ENCODE measurements at places on chromosomes 12 and 14.

DNA sequence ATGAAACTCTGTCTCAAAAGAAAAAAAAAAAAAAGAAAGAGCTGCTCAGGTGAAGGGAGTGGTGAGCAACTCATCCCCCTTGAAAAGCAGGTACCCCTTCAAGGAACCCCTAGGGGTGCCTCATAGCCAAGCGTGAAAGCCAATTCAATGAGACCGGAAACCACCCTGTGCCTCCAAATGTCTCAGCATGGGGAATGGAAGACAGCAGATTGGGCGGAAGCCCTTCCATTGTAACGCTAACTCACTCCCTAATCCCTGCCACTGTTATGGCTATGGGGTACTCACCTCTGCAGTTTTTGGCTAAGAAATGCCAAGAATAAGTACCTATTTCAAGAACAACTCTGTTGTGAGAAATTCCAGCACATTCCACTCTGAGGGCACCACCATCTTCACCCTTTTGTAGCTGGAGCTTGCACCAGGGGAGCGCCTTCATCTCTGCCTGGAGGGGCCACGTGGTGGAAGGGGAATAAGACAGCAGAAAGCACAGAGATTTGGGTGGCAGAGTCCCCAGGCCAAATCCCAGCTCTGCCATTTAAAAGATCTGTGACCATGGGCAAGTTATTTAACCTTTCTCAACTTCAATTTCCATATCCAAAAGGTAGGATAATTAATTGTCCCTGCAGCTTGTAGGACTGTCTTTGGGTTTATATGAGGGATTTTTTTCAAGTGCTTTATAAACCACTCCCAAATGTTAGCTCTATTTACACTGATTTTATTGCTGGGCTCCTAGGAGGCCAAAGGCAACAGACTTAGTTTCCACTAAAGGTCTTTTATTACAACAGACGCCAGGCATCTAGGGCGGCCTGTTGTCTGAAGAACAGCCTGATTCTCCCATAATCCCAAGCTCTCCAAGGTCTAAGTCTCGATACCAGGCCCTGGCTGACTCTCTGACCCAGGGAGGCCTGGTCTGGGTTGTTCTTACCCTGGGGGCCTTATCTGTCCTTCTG lies 63.9 kb downstream of the ITPK1 start:
- no peak for DNase-seq

DNA sequence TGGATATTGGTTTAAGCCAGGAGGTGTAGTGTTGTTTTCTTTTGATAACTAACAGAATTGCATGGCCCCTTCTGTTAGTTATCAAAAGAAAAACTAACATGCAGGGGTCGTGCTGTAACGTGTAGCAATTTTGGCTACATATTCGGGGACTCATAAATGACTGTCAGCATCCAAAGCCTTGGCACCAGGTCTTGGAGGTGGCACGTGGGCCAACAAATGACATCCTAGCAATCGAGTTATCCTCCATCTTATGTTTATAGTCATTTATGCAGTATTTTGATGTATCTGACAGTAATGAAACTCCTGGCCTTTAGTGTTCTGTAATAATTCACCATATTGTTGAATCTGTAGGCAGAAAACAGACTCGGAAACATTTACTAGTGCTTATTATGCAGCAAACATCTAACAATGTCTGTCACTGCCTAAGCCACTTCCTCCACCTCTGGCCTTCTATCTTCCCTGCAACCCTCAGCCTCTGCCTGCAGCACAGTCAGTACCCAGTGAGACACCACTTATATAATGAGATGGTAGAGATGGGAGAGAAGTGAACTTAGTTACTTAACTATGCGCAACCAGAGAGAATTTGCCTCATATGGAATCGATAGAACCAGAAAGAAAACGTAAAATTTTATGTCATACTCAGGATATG lies 184.6 kb downstream of the AEBP2 start:
- DNase-seq, result no peak

- DNase-seq, result no peak
These were observed 12.2 kb downstream of the TEP1 start for GRCh38 chr14:20400965-20401593.

GRCh38 chr12:122099280-122099749 lies 20.8 kb downstream of the MLXIP start:
- no peak for DNase-seq

GRCh38 chr12:121620333-121620891 lies 5.9 kb upstream of the ORAI1 start:
- no peak for DNase-seq

GRCh38 chr14:51792809-51793208 lies 67.6 kb upstream of the GNG2 start:
- DNase-seq, result no peak

DNA sequence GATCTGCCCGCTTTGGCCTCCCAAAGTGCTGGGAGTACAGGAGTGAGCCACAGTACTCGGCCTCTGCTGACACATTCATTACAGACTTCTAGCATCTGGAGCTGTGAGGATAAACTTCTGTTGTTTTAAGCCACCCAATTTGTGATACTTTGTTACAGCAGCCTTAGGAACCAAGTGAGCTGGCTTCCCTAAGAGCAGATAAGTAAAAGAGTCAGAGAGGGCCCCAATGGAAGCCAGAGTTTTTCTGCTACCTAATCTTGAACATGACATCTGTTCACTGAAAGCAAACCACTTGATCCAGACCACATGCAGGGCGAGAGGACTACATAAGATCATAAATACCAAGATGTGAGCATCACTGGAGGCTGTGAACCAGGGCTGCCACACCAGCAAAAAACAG lies 3.7 kb upstream of the MAPKAPK5 start:
- DNase-seq, result no peak

GRCh38 chr14:42994051-42994736 lies 1387.5 kb downstream of the LRFN5 start:
- DNase-seq, result no peak

- DNase-seq, result no peak
These were observed 232.4 kb downstream of the RGS6 start for GRCh38 chr14:72164420-72165228.

GRCh38 chr12:131375261-131375971 lies 335.5 kb upstream of the SFSWAP start:
- no peak for DNase-seq

- DNase-seq, result no peak
These were observed 21.1 kb upstream of the KCNA5 start for GRCh38 chr12:5022465-5023061.

DNA sequence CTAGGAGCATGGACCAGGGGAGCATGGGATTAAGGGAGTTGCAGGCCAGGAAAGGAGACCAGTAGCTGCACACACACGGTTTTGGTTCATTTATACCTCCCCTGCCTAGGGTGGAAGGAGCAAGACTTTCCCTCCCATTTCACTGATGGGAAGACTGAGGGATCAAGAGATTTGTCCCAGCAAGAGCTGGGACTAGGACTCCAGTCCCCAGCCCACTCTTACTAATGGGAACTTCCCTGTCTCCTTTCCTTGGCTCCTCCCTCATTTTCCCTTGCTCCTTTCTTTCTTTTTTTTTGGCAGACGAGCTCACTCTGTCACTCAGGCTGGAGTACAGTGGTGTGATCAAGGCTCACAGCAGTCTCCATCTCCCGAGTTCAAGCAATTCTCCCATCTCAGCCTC lies 13.0 kb downstream of the SCNN1A start:
- DNase-seq, result no peak

DNA sequence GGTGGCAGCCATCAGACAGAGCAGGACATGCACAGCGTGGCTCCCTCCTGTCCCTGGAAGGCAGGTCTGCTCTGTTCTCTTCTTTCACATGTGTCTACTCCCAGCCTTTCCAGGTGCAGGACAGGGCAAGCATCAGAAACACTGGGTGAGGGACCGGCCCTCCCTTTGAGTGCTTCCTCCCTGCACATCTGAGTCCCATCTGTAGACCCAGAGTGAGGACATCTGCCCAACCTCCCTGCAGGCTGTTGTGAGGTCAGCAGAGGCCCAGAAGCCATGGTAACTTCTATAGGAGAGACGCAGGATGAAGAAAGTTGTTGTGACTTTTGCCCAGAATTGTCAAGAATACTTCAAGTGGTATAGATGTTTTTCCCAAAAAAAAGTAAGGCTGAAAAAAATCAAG lies 282.7 kb downstream of the CACNA1C start:
- DNase-seq, result no peak

GRCh38 chr14:75252254-75252837 lies 26.3 kb upstream of the FOS start:
- DNase-seq, result no peak

GRCh38 chr14:32085845-32086383 lies 8.8 kb downstream of the ARHGAP5 start:
- no peak for DNase-seq

- DNase-seq, result no peak
These were observed 66.7 kb downstream of the SMOC1 start for GRCh38 chr14:69945912-69946311.

DNA sequence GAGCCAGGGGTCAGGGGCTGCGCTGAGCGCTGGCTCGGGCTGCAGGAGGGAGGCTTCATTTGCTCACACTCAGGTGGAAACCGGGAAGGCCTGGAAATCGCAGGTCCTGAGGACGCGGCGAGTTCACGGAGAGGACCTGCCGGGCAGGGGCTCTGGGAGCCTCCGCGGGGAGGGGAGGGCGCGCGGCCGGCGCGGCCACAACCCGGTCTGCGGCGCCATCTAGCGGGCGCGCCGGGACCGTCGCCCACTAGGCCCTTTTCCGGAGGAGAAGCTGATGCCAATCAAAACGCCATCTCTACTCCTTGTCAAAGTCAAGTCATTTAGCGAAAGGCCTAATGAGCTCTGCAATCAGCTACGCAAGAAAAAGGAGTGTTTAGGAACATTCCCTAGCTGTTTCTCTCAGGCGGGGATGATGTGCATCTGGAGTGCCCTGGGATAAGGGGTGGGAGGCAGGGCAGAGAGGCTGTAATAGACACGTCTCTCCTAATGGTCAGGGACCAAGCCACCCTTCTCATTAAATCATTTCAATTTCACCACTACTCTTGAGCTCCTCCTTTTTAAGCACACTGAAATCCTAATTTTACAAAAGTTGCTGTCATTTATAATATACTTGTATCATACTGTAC lies 885.8 kb upstream of the TMEM132C start:
- DNase-seq, result no peak

DNA sequence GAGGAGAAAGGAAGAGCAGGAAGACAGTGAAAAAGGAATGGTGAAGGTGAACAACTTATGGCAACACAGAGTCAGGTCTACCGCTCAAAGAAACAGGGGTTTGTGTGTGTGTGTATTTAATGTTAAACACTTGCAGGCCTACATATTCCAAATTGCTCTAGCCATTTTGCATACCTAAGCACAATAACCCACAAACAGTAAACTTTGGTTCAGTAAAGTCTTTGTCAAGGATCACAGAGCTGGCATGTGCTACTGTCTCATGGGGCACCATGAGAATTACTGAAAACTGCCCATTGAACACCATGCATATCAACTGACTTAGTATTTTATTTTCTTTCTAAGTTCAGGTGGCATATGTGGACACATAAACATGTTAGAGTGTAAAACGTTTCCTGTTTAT lies 163.6 kb downstream of the MDGA2 start:
- no peak for DNase-seq

DNA sequence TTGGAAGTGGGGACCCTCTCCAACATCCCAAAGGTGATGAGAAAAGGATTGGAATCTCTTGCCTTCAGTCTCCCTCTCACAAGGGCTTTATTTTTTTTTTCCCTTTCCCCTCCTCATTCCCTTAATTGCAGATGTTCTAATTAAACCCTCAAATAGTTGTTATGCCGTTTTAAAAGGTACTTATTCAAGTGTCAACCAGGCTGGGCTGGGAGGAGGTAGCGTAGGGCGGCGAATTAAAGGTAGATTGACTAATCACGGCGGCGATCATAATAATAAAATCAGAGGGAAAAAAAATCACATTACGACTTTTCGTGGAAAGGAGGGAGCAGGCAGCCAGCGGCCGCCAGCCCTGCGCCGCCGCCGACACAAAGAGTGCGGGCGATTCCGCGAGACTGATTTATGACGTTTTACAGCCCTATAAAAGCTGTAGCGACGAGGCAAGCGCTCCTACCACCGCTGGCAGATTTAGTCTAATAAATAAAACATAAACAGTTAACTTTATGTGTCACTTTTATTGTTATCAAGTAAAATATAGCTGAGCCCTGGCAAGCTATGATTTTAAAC lies 1.7 kb upstream of the HOXC4 start:
- no peak for DNase-seq

DNA sequence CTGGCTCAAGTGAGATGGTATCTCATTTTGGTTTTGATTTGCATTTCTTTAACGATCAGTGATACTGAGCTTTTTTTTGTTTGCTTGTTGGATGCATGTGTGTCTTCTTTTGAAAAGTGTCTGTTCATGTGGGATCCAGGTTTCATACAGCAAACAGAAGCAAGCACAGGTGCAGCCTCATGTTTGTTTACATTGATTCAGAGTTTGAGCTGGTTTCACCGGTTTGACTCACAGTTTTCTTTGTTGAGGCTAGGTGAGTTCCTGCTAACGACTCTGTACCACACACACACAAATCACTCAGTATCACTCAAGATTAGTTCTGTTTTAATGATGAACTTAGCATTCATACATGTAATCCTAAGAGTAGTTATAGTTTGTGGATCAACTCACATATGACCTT lies 3.7 kb downstream of the OR10G2 start:
- DNase-seq, result no peak

- no peak for DNase-seq
These were observed 8.8 kb upstream of the TUBA1C start for GRCh38 chr12:49255857-49256637.

DNA sequence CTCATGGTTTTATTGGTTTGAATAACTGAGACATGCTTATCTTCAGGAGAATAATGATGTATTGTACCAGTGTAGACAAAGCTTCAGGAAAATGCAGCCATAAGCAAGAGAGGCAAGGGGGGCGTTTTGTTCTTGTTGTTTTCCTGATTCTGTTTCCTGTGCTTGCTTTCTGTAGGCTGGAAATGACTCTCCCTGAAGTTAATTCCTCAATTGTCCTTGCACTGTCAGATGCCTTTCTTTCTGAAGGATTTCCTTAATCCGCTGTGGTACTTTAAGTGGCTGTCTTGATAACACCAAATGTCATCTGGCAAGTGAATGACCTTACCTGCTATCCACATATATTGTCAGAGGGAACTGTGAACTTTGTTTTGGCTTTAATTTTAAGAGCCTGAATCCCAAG lies 220.0 kb downstream of the NEDD1 start:
- DNase-seq, result no peak

- DNase-seq, result no peak
These were observed 134.4 kb upstream of the FGD4 start for GRCh38 chr12:32264961-32265360.

- DNase-seq, result no peak
These were observed 771.2 kb downstream of the FSCB start for GRCh38 chr14:43735932-43736331.

DNA sequence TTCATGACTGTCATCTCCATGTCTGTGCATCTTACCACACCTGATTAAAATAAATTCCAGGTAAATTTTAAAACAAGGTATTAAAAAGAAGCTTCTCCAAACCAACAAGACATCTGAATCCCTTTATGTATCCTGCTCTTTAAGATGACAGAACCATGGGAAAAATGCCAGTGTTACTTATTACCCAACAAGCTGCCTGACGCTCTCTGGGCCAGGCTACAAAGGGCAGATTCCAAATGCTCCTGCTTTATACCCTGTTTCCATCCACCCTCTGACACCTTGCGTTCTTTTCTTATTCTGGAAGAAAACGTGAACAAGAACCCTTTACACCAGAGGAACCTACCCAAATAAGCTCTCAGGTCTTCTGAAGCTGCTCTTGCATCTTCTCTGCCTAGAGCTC lies 70.7 kb downstream of the SLC8A3 start:
- no peak for DNase-seq
